ENCODE measurements at places on chromosomes 13 and 19.

DNA sequence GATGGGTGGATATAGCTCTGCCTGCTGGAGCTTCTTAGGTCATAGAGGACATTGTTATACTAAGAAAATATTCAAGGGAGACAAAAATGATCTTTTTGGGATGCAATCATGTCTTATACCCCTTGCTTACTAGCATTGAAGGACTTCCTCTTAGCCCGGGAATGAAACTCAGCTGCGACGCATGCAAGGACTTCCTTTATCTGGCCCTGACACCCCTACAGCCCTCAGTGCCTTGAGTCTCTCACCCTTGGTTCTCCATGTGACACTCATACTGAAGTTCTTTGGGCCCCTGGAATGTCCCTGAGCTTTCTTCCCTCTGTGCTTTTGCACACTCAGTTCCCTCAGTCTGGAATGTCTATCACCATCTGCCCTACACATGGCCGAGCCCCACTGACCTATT, 72.5 kb upstream of the MTIF3 start:
- DNase-seq: no peak

- DNase-seq: no peak
Observed at GRCh38 chr13:78241278-78241919, 322.8 kb upstream of the EDNRB start.

GRCh38 chr13:113105032-113105920, at the start of gene F7:
TSS of gene F7 (plus strand) at chr13:113105791. CDS start at chr13:113105842, 51 bp downstream.
- DNase-seq: no peak

DNA sequence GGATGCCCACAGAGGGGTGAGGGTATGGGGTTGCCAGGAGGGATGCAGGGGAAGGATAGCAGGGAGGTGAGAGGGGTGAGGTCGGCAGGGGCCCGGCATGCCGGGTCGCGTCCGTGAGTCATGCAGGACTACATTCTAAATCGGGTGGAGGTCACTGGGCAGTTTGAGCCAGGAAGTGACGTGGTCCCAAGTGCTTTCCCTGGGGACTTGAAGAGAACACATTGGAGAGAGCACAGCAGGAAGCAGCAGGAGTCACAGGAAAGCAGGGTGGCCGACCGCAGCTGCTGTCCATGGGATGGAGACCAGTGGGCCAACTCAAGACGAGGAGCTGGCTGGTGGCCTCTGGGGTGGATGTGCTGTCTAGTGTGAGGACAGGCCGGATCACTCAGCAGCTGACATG, 92.0 kb upstream of the WASF3 start:
- no peak for DNase-seq

GRCh38 chr19:16462757-16463250, 9.0 kb downstream of the EPS15L1 start:
- no peak for DNase-seq

GRCh38 chr13:108527844-108528243, 101.6 kb upstream of the MYO16 start:
- no peak for DNase-seq

- no peak for DNase-seq
Observed at GRCh38 chr13:113170511-113170910, 12.1 kb downstream of the PROZ start.

- no peak for DNase-seq
Observed at GRCh38 chr19:2675892-2676291, 26.6 kb downstream of the GNG7 start.

- DNase-seq: no peak
Observed at GRCh38 chr13:33543631-33544265, 258.2 kb upstream of the STARD13 start.
